Calu3 (cell line): ENCODE measurements at places on chromosomes 1 and 21. TPM values are rescaled to one million over a fixed set of nuclear protein-coding genes. Genes with fewer than 3 reads are reported as not detected.

DNA sequence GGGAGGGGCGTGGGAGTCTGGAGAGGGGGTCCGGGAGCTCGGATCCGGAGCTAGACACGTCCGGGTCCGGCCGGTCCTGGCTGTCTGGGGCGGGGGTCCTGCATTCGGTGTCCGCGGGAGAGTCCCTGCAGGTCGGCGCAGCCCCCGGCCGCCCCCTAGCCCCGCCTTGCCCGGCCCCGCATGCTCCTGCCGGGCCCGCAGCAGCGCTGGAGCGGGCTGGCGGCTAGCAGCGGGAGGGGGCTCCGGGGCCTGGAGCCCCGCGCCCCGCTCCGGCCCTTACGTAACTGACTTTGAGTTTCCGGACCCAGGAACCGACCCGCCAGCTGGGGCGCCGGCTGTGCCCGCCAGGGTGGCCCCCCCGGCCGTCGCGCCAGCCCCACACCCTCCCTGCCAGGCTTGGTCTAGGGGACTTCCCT is 26.9 kb upstream of the EPB41 start:
- peak; percentile 13 for DNase-seq

GRCh38 chr1:226679262-226679661 is 59.8 kb downstream of the ITPKB start:
- no peak for DNase-seq

GRCh38 chr1:206804156-206804737 is 32.0 kb upstream of the IL10 start:
- DNase-seq = no peak

- DNase-seq = no peak
Measured at GRCh38 chr1:199205740-199206441, 567.1 kb downstream of the PTPRC start.

DNA sequence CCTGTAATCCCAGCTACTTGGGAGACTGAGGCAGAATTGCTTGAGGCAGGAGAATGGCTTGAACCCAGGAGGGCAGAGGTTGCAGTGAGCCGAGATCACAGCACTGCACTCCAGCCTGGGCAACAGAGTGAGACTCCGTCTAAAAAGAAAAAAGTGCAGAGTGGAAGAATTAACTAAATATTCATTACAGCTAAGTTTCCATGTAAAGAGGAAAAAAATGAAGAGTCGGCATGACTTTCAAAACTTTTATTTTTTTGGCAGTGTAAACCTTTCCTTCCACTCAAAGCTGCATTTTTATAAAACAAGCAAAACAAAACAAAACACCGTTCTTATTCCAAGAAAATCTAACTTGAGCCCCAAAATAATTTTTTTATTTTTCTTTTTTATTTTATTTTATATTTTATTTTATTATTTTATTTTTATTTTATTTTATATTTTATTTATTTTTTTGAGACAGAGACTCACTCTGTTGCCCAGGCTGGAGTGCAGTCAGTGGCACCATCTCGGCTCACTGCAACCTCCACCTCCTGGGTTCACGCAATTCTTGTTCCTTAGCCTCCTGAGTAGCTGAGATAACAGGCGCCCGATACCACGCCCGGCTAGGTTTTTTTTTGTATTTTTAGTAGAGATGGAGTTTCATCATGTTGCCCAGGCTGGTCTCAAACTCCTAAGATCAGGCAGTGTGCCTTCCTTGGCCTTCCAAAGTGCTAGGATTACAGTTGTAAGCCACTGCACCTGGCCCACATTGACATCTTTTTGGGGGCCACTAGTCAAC is 62.9 kb downstream of the PACC1 start:
- DNase-seq = no peak

DNA sequence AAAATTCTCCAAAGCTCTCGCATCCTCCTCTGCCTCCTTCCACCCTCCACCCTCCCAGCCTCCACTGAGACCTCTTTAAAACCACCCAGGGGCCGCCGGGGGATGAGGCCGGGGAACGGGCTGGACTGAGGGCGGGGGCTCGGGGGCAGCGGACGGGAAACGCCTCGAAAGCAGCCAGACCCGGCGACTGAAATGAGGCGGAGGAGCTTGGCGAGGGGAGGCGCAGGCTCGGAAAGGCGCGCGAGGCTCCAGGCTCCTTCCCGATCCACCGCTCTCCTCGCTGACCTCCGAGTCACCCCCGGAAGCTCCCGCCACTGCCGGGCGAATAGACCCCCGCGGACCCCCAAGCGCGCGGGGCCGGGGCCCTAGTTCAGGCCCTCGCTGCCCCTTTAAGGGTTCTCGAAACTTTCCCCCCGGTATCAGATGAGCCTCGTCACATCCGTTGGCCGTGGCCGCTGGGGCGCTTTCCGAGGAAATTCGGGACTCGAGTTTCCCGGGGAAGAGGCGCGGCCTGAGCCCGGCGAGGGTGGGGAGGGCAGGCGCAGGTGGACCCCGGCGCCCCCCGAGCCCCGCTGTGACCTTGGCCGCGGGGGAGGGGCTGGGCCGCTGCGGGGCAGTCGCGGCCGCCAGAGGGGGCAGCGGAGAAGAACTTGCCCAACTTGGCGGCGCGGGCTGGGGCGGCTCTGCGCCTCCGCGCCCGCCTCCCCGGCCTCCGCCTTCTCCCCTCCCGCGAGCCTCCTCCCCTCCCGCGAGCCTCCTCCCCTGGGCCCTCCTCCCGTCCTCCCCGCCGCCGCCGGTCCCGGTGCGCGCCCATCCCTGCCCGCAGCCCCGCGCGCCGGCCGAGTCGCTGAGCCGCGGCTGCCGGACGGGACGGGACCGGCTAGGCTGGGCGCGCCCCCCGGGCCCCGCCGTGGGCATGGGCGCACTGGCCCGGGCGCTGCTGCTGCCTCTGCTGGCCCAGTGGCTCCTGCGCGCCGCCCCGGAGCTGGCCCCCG is at the start of gene BACE2:
TSS of gene BACE2 (plus strand) at position 813 of the 995 bp plus-strand sequence. CDS start at position 917, 104 bp downstream.
- peak; percentile 79 for DNase-seq

- no peak for DNase-seq
Measured at GRCh38 chr1:212070720-212071302, 35.3 kb downstream of the DTL start.

GRCh38 chr1:246460406-246460805 is 46.7 kb downstream of the SMYD3 start:
- no peak for DNase-seq

GRCh38 chr1:68808351-68808750 is 311.5 kb upstream of the DEPDC1 start:
- DNase-seq = no peak

GRCh38 chr1:102853136-102853535 is 255.2 kb downstream of the COL11A1 start:
- no peak for DNase-seq

GRCh38 chr1:37071829-37072228 is 37.5 kb upstream of the GRIK3 start:
- no peak for DNase-seq

DNA sequence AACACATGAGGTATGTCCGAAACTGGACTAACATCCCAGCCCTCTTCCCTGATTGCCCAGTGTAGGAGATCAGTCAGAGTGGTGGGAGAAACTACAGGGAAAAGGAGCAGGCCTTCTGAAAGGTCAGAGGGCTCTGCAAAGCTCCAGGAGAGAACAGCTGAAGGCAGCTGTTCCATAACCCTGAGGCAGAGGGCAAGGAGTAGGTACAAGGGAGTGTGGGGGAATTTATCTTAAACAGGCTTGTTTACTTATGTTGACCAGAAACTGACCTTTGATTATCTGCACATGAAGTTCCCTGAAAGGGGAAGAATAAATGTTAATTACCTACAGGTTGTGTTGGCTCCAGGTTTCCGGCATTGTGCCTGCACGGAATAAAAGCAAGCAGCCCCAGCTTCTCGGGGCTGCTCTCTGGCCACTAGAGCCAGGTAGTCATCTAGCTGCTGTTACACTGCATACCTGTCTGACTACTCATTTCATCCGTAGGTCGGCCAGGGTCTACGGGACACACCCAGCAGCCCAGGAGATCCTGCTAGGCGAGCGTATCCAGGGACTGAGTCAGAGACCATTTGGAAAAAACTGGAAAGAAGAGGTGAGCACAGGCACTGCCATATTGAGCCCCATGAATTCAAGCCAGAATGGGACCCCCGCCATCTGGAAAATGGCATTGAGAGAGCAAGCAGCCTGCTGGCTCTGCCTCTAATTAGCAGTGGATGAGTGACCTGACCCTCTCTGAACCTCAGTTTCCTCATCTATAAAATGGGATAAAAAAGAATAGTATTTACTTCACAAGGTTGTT is 14.9 kb upstream of the PAQR7 start:
- peak; percentile 86 for DNase-seq

DNA sequence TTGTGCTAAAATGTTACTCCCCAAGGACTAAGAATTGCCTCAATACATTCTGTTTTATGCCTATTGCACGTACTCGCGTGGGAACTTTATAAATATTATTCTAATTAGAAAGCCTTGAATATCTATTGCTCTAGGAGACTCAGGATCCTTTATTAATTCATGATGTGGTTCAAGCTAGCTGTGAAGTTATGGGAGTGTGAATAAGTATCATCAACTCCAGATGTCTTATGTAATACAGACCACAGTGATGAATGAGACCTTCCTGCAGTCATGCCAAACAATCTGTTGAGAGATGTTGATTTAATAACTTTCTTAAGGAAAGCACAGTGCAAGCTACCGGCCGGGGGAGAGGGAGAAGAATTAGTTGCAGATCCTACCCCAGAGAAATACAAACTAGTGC is 519.2 kb upstream of the ZP4 start:
- DNase-seq = no peak

DNA sequence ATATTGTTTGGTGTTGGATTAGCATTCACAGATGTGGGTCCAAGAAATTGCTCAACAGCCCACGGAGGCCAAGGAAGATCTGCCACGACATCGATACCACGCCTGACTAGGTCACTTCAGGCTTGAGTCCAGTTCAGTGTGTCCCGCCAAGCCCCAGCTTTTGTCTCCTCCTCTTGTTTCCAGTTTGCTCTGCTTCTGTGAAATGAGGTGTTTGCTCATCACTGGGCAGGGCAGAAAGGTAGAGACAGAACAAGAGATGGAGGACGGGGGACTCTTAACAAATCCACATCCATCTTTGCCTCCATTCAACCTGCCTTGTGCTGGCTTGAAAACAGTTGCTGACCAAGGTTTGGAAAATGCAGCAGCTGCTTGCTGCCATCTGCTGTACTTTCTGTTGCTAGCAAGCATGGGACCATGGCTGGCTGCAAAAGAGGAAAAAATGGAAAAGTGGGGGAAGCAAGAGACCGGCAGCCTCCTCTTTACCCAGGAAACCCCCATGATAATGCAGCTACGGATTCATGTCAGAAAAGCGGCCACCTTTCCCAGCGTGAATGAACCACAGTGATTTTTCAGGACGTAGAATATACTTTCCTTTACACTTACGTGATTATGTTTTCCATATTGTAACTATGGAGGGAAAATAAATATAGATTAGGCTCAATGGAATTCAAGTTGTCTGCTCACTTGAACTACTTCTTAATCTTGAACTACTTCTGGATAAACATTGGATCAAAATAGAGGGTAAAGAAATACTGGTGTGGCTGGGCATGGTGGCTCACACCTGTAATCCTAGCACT is 80.2 kb upstream of the GREM2 start:
- peak; percentile 38 for DNase-seq

DNA sequence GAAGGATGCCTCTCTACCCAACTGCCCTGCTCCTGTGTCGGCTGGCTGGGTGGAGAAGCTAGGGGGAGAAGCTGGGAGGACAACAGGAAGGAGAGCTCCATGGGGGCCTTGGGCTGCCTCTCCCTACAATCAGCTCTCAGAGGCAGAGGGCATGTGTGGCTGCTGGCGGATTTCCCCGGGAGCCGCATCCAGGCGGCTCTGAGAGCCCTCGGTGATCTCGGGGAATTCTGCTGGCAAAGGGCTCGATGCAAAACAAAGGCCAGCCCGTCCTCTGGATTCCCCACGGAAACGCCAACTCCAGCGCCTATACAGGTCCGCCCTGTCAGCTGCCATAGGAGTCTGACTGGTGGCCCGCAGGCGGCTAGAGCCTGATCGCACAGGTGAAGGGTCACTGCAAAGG is 26.4 kb upstream of the EVA1B start:
- DNase-seq = no peak

DNA sequence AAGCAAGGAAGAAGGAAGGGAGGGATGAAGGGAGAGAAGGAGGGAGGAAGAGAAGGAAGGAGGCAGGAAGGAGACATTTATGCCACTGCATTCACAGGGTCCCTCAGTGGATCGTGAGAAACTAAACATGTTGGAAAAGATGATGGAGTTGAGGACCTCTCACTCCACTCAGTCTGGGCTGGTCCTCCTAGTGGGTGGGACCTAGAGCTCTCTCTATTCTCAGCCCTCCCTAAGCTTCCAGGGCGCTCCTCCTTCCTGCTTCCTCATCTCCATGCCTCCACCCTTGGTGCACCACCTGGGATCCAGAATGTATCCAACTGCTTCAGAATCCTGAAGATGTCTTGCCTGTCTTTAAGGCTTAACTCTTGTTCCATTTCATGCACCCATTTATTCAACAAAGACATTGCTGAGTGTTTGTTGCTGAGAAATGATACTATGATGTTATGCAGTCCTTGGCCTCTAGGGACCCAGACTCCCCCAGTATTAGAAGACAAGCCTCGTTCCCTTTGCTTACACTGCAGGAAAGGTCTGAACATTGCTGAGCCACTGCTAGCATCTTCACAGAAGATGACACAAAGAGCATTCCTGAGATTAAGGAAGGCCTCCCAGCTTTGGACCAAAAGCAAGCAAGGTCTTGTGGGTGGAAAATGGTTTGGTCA is 88.5 kb downstream of the BEND5 start:
- peak; percentile 15 for DNase-seq

- no peak for DNase-seq
Measured at GRCh38 chr1:8510041-8510823, 192.3 kb downstream of the SLC45A1 start.

DNA sequence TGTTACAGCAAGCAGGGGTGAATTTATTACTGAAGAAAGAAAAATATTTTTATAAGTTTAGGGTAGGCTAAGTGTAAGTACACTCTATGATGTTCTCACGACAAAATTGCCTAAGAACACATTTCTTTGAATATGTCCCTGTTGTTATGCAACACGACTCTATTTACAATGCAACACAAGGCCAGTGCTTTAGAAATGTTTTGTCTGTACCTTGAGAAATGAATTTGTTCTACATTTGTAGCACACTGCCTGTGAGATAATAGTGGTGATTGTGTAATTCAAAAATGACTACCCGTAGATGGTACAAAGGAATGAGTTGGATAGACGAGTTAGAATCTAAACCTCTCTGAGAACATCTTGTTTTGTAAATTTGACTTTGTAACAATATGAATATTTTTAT is 63.7 kb upstream of the IGSF5 start:
- no peak for DNase-seq

Gene TCP10L
- total RNA-seq = 0.51 TPM in 1 of 2 replicates, not detected in the other

Gene FAM151A
- not detected in 2 replicates for total RNA-seq

Gene PERM1
- total RNA-seq = not detected in 2 replicates

Gene OR2L8
- total RNA-seq = not detected in 2 replicates
